ENCODE measurements at places on chromosomes 7 and 10.

- DNase-seq: peak; percentile 30
These were observed 62.3 kb upstream of the LBX1 start for GRCh38 chr10:101291331-101292193.

GRCh38 chr10:28254290-28254985 lies 48.4 kb downstream of the MPP7 start:
- DNase-seq: no peak

DNA sequence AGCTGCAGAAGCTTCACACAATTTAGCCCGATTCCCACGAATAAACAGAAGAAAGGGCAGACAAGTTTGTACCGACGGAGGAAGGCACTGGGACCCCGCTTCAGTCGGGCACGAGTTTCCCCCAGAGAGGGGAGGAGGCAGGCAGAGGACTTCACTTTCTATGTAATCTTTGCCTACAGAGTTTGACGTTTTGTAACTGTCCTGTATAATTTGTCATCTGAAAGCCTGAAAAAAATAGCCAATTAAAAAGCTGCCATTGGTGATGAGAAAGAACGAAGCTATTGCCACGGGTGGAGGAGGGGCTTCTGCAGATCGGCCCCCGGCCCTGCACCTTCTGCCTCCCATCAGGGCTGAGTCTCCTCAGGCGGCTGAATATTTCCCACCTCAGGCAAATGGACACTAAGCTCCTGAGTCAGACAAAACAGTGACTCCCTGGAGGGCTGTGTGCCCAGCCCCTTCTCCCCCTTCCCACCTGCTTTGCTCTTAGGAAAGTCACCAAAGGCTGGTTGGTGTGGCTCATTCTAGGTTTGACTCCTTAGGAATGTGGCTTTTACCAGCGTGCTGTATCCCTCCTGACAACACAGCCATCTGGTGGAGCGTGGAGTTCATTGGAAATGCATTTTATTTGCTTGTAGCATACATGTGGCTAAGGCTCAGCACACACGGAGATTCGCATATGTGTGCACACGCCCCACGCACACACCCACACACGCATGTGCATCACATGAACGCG lies 117.4 kb downstream of the VIPR2 start:
- no peak for DNase-seq

DNA sequence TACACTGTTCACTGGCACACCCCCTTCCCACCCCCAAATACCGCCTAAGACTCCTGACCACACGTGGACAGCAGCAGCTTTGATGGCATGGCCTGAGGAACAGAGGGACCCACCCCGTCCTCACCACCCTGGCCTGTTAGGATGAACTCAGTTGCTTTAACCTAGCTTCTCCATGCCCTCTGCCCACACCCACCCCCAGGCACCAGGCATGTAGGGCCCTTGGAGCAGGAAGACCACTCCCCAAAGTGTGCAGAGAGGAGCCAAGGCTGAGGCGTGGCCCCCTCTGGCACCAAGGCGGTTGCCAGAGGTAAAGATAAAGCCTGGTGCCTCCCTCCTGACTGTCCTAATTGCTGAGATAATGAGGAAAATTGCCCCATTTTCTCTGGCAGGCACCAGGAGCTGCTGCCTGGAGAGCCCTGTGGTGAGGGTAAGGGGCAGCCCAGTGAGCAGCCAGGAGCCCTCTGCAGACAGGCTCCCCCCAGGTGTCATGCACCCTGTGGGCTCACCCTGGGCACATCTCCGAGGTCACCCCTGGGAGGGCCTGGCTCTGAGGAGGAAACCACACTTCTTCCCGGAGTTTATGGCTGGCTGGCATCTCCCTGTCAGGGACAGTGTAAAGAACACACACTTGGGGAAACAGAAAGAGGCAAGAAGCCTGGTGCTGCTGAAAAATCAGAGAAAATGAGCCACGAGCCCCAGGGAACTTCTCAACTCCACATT lies 47.7 kb downstream of the LRRC20 start:
- no peak for DNase-seq

GRCh38 chr10:131076356-131076755 lies 235.2 kb downstream of the TCERG1L start:
- no peak for DNase-seq

GRCh38 chr7:1538544-1539180 lies 8.2 kb downstream of the MAFK start:
- no peak for DNase-seq

- DNase-seq: no peak
These were observed 683 bp downstream of the INSIG1 start for GRCh38 chr7:155298288-155298833.

DNA sequence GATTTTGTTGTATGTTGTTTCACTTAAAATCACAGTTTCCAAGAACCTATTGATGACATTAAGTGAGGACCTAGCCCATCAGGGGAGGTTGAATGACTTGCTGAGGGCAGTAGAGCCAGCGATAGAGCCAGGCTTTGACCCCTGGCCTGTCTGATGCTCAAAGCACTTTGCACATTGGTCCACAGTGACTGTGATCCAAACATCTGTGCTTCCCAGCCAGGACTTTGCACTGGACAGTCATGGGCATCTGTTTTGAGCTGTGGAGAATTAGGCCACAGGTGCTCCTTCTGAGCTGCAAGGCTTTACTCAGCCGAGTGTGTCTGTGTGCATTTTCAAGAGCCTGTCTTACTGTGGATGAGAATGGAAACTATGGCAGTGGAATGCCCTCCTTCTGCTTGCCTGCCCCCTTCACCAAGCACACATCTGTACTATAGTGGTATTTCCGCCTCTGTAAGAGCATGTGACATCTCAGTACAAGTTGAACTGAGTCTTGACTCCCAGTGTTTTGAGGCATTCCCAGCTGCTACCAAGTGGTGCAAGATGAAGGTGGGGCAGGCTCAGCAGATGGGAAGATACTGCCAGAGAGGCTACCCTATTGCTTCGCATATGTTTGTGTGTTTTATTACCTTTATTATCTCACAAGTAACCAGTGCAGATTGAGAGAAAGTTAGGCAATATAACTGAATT lies 72.7 kb upstream of the AOAH start:
- peak; percentile 30 for DNase-seq

DNA sequence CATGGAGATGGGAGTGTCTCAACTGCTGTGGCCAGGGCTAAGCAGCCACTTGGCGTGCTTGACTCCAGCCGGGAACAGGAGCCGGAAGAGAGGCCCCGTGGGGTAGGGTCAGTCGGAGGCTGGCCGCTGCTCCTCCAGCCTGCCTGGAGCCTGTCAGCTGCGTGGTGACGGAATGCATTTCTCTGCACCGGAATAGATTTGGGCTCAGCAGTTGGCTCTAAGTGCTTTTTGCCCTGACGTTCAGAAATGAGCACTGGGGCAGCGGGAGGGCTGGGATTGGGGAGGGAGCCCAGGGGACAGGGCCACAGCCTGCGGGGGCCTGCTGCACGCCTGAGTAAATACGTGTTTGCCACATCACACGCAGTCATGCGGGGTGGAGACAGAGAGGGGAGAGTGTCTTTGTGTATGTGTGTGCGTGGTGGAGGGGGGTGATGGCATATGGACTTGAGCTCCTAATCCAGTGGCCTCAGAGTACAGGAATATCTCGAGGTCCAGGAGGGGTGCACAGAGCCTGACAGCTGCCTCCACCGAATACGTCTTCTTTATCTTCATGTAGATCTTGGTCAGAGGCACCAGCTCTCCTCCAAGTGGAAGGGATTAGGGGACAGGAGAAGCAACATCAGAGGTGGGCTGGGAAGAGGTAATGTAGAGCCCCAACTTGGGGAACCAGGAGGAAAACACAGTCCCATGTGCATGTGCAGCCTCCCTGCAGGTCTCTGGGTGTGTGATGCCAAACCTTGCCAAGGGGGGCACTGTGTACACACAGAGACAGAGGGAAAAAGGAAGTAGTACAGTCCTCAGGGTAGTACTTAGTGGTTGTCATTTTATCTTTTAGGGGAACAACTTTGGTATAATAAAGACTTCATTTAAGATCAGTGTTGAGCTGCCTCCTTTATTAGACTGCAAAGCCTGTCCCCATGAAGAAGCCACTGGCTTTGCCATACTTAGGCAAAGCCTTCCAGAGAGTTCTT lies 151.4 kb downstream of the CDH23 start:
- DNase-seq: no peak

- no peak for DNase-seq
These were observed 6.7 kb upstream of the GRID1 start for GRCh38 chr10:86373251-86373650.

DNA sequence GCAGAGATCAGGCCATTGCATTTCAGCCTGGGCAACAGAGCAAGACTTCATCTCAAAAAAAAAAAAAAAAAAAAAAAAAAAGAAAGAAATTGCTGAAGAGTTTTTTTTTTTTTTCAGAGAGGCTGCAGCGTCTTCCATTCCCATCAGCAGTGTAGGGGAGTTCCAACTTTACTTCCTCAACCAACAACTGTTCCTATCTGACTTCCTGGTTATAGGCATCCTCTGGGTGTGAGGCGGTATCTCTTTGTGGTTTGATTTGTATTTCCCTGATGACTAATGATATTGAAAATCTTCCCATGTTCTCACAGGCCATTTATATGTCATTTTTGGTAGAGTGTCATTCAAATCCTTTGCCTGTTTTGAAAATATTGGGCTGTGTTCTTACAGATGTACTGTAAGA lies 40.2 kb downstream of the PRTFDC1 start:
- no peak for DNase-seq

DNA sequence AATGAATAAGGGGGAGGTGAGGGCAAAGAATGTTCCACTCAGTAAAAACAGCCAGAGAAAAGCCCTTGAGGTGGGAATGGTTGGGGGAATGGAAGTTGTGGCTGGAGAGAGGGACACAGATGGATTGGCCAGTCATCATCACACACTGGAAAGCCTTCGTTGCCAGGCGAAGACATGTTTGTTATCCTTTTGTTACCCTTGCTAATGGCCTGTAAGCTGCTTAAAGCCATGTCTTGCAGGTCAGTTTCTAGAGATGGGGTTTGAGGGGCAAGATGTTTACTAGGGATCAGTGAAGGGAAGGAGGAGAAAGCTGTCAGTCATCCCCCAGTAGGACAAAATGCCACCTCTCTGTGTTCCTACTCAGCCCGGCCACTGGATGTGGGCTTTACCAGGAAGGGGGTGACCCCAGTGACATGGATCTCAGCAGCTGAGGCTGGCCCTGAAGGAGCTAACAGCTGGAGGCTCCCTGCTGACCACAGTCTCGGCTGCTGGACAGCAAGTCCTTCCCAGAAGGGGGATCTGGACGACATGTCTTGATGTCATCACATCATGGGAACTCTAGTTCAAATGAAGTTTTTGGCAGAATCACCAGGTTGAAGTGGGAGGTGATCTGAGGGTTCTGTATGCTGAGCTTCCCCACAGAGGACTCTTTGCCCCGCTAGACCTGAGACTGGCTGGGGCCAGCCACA lies 66.2 kb downstream of the TBXAS1 start:
- DNase-seq: no peak

DNA sequence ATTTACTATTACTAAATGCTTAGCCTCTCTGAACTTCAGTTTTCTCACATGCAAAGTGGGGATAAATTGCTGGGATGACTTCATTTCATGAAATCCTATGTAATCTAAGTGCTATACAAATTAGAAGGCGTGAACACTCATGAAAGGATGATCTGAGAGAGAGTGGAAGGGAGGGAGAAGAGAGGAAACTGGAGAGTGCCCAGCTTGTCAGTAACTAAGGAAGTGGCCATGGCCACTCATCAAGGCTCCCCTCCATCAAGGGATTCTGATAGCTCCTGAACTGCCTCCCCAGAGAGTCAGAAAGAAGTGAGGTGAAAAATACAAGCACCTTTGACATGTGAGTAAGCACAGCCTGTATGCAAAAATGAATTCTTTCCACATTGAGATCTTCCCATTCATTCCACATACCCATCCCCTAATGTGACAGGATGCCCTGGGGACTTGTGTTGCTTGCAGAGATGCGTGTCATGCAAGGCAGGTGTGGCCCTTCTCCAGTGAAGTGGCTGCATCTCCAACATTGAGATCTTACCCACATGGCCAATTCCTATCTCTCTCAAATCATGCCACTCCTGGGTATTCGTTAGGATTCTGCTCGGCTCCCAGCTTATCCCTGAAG lies 76.5 kb upstream of the ITPRID1 start:
- no peak for DNase-seq

- DNase-seq: no peak
These were observed 2.5 kb upstream of the TMEM178B start for GRCh38 chr7:141071260-141071854.

DNA sequence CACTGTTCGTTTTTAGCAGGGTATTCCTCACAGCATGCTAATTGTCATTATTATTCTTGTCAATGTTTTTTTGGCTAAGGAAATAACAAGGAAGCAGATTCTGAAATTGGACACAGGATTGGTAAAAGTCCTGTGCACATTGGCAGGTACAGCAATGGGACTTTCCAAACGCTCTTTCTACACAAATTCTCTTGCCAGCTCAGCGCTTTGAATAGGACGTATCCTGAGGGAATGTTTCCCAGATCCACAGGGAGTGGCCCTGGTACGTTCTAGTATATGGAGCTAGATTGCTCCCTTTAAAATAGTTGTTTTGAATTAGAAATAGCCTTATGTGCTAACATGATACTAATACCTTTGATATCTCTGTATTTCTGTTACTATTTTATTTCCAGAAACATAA lies 82.8 kb upstream of the GRB10 start:
- no peak for DNase-seq
